ENCODE measurements at places on chromosomes 11 and 22.

DNA sequence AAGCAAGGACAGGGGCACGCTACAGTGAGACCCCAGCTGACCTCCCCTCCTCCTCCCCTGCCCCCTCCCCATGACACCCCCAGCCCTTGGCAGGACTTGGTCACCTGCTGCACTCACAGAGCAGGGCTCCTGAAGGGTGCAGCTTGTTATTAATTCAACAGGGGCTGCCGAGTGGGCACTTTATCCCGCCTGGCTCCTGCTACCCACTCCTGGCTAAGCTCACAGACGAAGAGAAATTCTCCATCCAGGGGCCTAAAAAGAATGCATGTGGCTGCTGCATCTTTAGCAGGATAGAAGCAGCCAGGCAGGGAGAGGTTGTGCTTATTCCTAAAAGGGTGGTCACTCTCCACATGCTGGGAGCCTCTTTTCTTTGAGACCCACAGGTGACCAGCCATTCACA is 40.3 kb downstream of the GALNT18 start:
- no peak for DNase-seq

- no peak for DNase-seq
Measured at GRCh38 chr11:79514290-79514689, 73.5 kb upstream of the TENM4 start.

DNA sequence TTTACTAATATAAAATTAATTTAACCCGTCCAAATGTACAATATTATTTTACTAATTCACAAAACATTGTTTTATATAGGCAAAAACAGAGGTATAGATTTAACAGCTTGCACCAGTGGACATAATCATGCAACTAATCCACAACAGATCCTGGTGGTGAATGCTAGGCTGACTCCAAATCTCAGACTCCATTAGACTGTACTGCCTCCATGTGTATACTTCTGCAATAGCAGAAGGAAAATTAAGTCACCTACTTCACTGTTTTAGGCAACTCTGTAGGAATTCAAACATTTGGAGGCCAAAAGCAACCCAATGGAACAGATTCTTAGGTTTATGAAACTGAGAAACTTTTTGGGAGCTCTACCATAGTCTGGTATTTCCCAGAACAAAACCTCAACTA is 30.0 kb upstream of the RAB39A start:
- peak; percentile 1 for DNase-seq

GRCh38 chr11:122632181-122632824 is 23.2 kb upstream of the UBASH3B start:
- no peak for DNase-seq

DNA sequence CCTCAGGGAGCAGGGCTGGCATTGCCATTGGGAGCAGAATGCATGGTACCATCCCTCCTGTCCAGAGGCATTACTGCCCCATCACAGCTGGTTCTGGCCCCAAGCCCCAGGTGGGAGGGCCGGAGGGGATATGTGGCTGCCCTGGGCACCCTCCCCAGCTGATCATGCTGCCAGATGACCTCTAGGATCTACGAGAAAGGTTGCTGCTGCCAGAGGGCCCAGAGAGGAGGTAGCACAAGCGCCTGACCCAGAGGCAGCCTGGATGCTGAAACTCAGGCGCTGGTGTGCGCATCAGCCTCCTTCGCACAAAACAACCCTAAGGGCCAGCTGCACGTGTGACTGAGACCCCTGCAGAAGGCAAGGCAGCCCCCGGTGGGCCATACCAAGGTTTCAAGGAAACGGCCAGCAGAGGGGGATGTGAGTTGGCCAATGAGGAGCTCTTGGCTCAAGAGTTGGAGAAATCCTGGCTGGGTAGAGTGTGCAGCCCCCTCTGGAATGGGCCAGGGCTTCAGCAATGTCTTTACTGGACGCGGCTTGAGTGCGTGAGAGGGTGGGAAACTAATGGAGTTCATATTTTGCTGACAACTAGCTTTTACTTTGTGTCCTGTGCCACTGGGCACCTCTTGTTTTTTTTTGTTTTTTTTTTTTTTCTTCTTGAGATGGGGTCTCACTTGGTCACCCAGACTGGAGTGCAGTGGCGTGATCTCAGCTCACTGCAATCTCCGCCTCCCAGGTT is 88.3 kb upstream of the PARVA start:
- DNase-seq: no peak

DNA sequence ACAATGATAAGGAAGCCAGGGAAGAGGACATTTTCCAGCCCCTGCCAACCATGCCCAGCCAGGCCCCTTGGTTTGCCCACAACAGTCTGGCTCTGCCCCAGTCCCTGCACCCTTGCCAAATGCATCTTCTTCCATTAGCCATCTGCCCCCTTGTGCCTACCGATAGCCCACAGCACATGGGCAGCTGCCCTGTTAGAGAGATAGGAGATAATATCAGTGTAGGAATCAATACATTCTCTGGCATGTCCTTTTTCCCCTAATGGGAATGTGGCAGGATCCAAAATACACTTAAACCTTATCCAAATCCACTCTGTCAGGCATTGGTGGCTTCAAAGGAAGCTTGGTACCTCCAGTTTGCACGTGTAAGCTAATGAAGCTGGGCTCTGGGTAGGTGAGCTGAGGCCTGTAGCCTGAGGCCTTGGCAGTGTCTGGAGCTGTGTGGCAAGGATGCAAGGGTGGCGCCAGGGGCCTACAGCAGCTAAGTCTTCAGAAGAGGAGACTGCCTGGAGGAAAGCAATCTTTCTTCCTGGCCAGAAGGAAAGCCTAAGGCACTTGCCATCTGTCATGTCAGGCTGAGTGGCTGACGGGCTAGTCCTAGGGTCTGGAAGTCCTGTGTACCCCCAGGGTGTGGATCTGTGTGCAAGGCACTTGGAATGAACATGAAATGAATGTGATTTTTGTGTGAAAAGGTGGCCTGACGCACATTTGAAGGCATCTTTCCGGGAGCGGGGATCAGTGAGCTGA is 164.2 kb upstream of the TBCEL start:
- DNase-seq: no peak

DNA sequence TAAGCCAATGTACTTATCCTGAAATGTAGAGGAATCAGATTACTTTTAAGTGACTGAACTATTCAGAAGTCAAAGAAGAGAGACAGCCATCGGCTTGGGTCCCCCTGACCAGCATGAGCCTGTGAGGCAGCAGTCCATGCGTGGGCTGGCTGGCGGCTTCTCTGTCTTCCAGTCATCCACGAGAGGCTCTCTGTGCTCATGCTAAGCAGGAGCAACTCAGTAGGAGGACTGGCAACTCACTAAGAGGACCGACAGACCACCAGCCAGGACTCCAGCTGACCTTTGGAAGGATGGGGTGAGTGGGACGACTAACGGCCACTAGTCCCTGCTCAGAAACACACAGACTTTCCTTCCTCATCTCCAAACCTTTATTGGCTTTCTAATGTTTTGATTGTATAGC is 43.6 kb downstream of the ARFGAP3 start:
- DNase-seq: no peak

DNA sequence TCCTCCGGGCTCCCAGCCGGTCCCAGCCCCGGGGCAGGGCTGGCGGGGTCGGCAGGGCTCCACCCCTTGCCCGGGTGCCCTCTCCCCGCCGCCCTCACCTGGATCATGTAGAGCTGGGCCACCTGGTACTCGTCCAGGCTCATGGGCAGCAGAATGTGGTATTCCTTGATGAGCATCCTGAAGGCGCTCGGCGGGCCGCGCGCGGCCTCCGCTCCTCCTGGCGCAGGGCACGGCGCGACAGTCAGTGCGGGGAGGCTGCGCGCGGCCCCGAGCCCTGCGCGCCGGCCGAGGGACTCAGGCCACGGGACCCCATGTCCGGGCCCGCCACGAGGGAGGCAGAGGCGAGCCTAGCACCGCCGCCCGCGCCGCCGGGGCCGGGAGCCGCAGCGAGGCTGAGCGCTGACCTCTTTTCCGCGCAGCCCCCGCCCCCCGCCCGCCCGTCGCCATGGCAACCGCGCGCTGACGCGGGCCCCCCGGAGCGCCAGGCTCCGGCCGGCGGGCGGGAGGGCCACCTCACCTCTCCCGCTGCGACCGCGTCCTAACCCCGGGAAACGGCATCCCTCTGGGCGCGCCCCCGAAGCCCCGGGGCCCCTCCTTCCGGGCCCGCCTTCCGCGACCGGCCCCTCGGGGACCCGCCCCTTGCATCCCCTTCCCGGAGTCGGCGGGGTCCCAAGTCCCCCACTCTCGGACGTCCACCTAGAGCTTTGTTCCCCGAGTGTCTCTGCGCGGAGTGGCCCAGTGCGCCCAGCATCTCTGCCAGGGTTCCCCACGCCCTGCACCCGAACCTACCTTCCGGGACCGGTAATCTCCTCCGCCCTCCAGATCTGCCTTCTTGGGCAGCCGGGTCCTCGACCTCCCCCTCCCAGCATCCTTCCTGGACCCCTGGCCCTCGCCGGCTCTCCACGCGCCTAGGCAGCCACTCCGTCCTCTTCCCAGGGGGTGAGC is 886 bp downstream of the PITPNM1 start:
- no peak for DNase-seq

DNA sequence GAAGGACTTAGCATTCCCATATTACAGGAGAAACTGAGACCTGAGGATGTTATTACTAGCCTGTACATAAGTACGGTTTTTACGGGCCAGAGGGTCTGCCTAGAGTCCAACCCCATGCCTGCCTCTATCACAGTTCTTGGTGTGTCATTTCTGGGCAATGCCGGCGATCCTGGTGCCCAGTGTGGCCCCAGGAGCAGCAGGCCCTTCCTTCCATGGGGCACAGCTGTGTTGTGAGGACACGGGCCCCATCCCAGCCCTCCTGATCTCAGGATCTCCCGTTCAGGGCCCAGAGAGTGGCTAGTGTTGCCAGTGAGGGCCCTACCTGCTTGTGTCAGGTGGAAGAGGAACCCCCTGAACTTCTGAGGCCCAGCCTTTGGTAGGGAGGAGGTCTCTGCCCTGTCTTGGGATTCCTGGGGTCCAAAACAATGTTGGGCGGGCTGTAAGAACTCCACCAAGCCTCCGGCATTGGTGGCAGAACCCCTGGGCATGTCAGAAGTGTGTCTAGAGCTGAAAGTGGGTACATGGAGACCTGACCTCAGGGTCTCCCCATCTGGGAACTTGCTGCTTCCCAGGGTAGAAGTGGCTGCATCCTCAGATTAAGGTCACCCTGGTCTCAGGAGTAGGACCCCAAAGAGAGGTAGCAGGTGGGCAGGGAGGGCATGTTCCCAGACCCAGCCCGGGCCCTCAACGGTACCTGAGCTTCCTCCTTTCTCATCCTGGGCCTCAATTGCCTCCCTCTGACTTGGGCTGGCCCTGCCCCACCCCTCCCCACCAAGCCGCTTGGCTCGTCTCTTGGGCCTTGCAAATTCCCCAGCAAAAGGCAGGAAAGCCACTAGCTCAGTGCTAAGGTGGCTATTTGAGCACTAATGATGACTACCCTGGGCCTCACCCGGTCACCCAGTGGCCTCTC is 74.6 kb upstream of the KCNQ1OT1 start:
- DNase-seq: no peak

- no peak for DNase-seq
Measured at GRCh38 chr11:96259134-96259830, 83.7 kb downstream of the MAML2 start.

DNA sequence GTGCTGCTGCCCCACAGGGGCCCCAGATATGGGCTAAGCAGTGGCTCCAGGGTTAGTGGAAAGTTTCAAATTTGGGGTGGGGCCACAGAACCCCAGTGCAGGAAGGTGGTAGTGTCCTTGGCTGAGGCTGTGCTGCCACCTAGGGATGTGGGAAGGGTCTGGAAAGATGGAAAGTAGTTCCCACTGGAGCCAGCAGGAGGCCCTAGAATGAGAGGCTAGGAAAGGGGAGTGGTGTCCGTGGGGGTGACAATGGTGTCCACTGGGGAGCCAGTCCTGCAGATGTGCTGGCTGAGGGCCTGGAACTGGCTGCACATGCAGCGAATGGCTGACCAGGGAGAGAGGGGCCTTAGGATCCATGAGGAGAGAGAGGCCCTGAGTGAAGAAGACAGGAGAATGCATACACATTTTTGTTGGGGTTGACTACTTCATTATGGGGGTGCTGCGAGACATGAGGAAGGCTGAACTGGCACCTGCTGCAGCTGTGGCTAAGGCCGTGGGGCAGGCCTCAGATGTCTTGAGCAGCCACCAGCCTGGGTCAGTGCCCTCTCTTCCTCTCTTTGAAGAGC is 21.1 kb downstream of the RFPL3 start:
- DNase-seq: peak; percentile 62

- DNase-seq: no peak
Measured at GRCh38 chr11:1861435-1862411, 8.8 kb downstream of the LSP1 start.

- DNase-seq: peak; percentile 59
Measured at GRCh38 chr22:39097098-39098020, at the start of gene APOBEC3H. Gene APOBEC3H, plus strand, starts transcription at chr22:39097244. Its CDS starts 3,035 bp downstream, at chr22:39100279.

GRCh38 chr11:78612721-78613377 is 38.2 kb upstream of the NARS2 start:
- no peak for DNase-seq

- DNase-seq: peak; percentile 86
Measured at GRCh38 chr11:10382518-10382917, 72.5 kb upstream of the AMPD3 start.

GRCh38 chr11:34827228-34827627 is 89.0 kb downstream of the APIP start:
- no peak for DNase-seq

DNA sequence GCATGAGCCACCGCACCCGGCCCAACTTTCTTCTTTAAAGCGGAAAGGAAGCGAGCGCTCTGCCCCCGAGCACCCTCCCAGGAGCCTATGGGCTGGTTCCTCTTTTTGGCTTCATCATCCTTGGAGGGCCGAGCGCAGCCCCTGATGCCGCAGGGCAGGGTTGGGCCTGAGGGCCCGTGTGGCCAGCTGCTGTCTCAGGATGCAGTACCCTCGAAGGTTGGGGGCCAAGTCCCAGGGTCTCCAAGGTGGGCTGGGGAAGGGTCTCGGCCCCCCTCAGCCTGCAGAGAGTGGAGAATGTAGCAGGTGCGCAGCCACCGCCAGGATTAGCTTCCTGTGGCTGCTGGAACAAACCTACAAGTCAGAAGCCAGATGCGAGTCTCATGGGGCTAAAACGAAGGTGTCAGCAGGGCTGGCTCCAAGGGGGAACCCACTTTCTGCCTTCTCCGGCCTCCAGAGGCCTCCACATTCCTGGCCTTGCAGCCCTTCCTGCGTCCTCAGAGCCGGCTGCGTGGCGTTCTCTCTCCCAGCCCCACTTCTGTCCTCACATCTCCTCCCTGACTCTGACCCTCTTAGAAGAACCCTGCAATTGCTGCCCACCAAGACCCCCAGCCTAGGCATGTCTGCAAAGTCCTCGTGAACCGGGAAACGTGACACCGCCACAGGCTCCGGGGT is 2.9 kb downstream of the PANX2 start:
- peak; percentile 77 for DNase-seq

GRCh38 chr22:37639070-37639760 is at the start of gene SH3BP1:
Gene SH3BP1, plus strand, starts transcription at chr22:37639669. Its CDS starts 119 bp downstream, at chr22:37639788.
- DNase-seq: peak; percentile 39

DNA sequence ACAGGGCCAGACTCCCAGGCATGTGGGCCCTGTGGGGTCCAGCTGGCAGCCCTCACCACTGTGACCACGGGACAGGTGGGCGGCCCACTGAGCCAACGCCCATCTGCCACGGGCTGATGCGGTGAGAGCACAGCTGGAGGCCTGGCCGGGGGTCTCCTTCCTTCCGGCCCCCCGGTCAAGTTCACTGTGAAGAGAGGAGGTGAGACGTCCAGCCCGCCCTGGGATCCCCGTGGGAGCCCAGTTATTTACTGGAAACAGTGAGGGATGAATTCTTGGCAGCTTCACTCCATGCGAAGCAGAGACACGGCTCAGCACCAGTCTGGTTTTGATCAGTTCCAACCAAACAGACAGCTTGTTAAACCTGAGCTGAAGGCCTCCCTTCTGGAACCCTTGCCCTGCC is 38.7 kb downstream of the WNT11 start:
- no peak for DNase-seq

GRCh38 chr11:78504708-78505107 is 70.0 kb downstream of the NARS2 start:
- peak; percentile 87 for DNase-seq

- no peak for DNase-seq
Measured at GRCh38 chr11:108587109-108587508, 6.5 kb downstream of the EXPH5 start.

Data from OCI-M1 (cell line).